ENCODE measurements at places on chromosomes 4 and X.

DNA sequence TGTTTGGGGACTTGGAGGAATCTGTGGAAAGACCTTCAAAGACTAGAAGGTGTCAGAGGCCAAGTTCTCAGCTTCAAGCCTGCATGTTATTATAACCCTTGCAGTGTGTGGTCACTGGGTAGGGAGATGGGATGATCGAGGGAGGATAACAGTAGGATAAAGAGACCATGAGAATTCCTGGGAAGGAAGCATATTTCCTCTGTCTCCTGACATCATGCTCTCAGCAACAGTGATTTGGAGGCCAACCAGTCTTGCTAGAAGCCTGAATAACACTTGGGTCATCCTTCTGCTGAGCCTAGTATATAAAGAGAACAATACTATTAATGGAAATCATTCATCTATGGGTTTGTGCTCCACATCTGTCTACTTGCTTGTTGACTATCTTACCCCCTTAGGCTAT is 40.9 kb upstream of the ANXA3 start:
- DNase-seq: no peak

DNA sequence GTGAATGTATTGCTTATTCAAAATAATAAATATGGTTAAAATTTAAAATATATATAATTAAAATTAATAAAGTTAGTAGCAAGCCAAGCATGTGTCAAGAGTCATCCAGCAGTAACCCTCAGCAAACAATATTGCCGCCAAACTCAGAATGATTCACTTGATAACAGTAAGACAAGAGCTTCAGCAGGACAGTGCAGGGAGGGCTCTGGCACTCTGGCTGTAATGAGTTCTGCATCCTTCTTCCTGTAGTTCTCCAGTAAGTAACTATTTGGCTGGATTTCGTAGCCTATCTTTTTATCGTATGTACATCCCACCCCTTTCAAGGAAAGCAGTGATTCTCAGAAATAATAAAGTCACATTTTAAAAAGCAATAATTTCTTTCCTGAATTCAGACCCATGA is 17.6 kb downstream of the OTUD6A start:
- DNase-seq: no peak

DNA sequence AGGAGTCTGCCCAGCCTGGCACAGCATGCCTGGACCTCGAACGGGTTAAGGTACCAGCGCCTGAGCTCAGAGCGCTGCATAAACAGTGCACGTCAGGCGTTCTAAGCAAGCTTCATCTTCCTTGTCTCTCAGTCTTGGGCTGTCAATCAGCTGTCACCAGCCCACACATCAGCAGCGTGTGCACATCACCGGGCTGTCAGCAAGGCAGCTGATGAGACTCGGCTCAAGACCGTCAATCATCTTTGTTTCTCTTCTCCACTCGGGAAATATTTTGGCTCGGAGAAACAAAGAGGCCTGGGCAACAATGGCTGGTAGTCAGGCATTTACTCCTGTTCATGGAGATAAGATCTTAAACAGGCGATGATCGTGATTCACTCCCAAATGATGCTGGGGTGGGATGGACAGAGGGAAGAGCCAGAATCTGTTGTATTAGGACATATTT is 141.3 kb downstream of the LDB2 start:
- no peak for DNase-seq

- no peak for DNase-seq
Measured at GRCh38 chr4:3128976-3129375, 54.5 kb downstream of the HTT start.

GRCh38 chr4:15557786-15558550 is 88.3 kb downstream of the CC2D2A start:
- no peak for DNase-seq

GRCh38 chr4:3244002-3244401 is 5.0 kb upstream of the MSANTD1 start:
- no peak for DNase-seq

DNA sequence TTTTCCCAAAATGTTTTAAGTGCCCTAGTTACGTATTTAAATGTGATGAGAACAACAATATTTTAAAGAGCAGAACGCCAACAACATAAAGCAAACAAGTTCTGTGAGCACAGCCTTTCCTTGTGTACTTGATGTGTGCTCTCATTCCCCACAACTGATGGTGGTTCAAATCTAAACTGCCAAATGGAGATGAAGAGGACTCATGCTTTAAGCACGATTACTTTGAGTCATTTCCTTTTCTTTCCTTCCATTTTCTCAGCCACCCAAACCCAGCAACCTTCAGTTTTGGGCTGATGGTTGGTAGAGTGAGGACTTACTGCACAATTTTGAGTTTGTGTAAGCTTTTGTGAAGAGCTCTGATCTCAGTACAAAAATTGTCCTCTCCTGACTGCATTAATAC is 1.7 kb downstream of the NSD2 start:
- DNase-seq: no peak

DNA sequence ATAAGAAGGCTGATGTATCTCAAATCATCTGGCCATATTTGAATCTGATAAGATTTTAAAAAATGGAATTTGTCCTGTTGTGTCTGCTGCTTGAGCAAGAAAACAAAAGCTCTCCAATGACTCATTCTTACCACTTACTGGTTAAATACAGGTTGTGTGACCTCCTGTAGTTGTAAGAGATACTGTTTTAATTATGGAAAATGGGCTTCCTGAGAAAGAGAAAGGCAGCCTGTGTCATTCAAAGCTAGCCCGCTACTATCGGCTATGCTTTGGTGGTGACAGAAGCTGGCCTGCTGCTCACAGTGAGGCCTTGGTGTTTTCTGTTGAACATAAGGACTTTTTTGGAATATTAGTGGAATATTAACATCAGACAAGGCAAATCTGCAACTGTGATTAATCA is 1722.1 kb upstream of the PCDH10 start:
- DNase-seq: no peak
